ENCODE measurements at places on chromosomes 5 and 9.

DNA sequence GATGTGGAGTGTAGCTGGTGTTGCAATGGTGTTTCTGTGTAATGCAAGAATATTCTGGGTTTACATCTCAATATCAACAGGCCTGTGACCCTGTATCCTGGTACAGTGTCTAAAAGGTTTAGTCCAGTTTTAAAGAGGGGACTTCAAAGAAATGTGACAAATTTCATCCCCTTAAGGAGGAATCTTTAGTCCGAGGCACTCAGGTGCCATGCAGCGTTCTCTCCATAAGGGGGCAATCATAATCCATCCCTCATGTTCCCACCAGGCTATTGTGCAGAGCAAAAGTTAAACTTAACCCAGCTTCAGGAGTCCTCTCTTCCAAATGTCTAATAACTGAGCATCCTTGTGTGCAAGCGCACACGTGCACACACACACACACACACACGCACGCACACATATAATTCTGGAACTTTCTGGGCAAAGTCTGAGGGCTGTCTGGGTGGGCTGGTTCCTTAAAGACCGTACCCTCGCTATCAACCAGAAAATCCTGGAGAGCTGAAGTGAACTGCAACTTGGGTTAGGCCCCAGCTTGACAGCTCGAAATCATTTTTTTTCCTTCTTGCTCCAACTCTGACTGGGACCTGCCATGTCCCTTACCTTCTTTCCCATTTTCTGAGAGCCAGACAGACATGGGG is 46.0 kb downstream of the CRB2 start:
- no peak for DNase-seq

DNA sequence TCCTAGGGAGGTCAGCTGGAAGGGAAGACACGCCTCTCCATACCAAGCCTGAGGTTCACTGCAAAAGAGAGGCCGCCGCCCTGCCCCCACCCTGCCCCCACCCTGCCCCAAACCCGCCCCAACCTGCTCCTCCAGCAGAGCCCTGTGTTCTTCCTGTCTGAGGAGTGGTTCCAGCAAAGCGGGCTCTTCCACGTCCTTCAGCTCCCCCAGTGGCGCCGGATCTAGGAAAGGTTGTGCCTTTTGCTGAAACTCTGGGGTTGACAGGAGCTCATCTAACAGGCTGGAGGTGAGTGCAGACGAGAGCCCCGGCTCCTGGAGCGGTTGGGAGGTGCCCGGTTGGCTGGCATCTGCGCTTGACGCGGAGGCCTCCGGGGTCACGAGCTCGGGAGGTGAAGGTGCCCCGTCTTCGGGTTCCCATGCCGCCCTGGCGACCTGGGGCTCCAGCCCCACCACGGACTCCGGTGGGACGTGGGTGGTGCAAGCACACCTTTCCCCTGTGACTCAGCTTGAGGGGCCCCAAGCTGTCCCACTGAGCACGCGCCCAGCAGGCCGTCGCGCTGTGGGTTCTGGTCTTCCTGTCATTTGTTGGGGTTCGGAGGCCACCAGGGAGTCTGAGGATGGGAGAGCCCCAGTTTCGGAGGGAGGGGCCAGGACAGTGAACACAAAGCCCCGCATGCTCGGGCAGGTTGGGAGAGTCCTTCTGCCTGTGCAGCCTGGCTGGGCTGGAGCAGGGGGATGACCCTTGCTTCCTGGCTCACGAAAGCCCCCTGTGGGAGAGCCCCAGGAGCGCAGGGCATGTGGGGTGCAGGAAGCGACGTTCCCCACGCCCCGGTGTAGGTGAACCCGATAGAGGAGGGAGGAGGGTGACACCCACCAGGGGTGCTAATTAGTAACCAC is 1467.1 kb downstream of the FOXD4L5 start:
- DNase-seq: peak; percentile 42

GRCh38 chr5:147892696-147893296 is 13.5 kb downstream of the C5orf46 start:
- DNase-seq: no peak

DNA sequence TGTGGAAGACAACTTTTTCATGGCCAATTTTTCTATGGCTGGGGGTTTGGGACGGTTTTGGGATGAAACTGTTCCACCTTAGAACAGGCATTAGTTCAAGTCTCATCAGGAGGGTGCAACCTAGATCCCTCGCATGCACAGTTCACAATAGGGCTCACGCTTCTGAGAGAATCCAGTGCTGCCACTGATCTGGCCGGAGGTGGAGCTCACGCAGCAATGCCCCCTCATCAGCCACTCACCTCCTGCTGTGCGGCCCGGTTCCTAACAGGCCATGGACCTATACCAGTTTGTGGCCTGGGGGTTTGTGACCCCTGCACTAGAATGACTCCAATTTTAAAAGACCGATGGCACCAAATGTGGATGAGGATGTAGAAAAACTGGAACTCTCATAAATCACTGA is 127.2 kb upstream of the IER5L start:
- no peak for DNase-seq

DNA sequence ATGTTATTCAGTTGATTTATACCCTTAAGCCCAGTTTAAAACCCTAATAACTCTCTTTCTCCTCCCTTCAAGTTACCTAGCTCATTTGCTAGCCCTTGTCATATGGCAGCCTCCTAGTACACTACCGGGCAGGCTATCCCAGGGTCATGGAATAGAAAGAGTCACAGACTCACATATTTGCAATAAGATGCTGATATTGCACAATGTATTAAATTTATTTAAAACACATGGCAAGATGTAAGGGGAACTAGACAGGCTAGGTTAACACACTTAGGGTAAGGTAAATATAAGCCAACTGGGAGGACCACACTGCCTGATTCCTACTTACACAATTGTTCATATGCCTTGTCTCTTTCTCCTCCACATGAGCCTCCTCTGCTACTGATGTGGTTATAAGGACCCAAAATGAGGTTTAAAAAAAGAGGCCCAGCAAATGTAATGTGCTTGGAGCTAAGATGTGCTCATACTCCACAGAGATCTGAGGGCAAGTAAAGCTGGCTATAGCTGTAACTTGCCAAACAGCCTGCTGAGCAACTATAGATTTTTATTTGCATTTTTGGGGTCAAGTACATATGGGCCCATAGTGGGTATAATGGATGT is 130.0 kb downstream of the ENC1 start:
- DNase-seq: no peak

GRCh38 chr9:123881604-123882003 is 48.3 kb downstream of the DENND1A start:
- DNase-seq: no peak

- DNase-seq: no peak
Observed at GRCh38 chr5:155540000-155540595, 526.5 kb downstream of the KIF4B start.

DNA sequence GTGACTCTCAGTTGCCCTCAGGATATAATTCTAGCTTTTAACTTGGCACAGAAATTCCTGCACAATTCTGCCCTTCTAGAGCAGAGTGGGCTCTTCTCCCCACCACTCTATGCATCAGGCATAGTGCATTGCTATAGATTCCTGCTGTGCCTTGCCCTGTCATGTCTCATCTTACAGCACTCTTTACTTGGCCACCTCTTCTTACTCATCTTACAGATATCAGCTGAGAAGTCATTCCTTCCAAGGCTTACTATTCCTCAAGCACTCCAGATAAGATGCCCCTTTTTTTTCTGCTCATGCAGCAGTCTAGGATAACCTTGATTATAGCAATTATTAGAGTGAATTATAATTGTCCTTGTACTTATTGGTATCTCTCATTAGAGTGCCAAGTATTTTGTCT is 5.6 kb downstream of the FAM221B start:
- no peak for DNase-seq

- no peak for DNase-seq
Observed at GRCh38 chr9:113715086-113715485, 161.0 kb upstream of the ZNF618 start.

- no peak for DNase-seq
Observed at GRCh38 chr9:108430655-108431054, 425.1 kb downstream of the ACTL7B start.

- DNase-seq: no peak
Observed at GRCh38 chr9:116476935-116477381, 210.1 kb upstream of the TRIM32 start.

- no peak for DNase-seq
Observed at GRCh38 chr9:35374910-35375309, 115.0 kb upstream of the RUSC2 start.

- DNase-seq: no peak
Observed at GRCh38 chr5:6729386-6730310, 16.4 kb downstream of the TENT4A start.

DNA sequence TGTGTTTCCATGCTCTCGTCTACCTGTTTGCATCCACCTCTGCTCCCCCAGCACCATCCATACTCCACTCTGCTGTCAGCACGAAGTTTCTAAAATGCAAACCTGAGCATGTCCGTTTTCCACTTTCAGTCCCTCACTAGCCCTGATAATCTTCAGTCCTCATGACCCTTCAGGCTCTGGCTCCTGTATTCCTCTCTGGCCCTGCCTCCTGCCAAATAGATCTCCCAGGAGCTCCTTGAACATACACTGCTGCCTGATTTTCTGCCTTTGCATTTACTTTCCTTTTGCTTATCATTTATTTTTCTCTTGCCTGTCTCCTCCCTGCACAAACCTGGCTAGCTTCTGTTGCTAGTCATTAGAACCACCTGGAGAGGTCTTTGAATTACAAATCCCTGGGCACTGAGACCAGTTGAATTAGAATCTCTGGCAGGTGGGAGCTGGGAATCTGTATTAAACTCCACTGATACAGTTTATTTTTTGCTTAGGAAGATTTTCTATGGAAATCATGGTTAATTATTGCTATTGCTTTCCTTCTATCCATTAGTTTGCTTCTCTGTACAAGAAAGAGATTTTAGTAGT is 18.5 kb downstream of the ARHGEF28 start:
- DNase-seq: no peak

DNA sequence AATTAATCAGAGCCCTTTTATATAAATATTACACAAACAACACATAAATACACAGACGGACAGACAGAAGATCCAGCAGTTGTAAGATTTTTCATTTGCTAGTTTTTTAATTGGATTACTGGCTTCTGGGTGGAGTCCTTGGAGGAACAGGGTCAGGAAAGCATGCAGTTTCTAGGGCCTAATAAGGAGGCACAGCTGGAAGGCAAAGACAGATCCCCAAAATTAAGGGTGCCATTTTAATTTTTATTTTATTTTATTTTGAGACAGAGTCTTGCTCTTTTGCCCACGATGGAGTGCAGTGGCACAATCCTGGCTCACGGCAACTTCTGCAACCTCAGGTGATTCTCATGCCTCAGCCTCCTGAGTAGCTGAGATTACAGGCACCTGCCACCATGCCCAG is 49.5 kb downstream of the PTGS1 start:
- no peak for DNase-seq

- no peak for DNase-seq
Observed at GRCh38 chr5:16869821-16870796, 66.0 kb downstream of the MYO10 start.

DNA sequence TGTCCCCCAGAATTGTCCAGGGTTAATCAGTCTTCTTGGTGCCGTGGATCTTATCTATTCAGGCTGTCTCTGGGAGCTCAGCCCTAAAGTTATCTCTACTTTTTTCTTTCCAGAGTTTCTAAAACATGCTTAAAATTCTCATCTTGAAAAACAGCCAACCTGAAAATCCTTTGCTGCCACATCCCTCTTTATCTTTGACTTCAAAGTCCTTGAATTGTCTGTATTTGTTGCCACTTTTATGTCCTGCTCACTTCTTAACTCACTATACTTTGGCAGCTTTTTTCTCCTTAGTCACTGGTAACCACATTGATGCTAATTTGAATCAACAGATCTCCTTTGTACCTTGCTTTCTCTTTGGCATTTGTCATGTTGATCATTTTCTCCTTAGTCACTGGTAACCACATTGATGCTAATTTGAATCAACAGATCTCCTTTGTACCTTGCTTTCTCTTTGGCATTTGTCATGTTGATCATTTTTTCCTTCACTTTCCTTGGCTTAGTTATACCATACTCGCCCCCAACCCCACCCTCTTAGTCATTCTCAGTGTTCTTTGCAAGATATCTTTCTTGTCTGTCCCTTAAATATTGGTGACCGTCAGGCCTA is 8.5 kb downstream of the DMXL1 start:
- no peak for DNase-seq

- no peak for DNase-seq
Observed at GRCh38 chr9:5492965-5493678, 17.2 kb upstream of the PDCD1LG2 start.

- no peak for DNase-seq
Observed at GRCh38 chr9:18726546-18726945, 252.6 kb downstream of the ADAMTSL1 start.

DNA sequence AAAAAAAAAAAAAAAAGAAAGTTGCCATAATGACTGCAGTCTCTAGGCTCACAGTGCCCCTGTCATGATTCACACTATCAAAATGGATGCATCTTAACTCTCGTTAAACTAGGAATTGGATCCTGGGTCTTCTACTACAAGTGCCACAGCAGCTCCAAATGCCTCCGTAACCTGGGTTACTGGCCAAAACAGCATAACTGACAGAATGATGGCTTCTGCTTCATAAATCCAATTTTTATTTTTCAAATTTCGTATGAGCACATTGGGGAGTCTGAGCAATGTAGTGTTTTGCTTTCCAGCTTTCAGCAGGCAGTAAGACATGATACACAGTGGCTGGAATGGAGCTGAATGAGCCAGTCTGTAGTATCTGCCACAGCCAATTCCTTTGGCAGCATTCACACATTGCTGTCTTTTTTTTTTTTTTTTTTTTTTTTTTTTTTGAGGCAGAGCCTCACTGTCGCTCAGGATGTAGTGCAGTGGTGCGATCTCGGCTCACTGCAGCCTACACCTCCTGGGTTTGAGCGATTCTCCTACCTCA is 36.0 kb upstream of the NPM1 start:
- no peak for DNase-seq

DNA sequence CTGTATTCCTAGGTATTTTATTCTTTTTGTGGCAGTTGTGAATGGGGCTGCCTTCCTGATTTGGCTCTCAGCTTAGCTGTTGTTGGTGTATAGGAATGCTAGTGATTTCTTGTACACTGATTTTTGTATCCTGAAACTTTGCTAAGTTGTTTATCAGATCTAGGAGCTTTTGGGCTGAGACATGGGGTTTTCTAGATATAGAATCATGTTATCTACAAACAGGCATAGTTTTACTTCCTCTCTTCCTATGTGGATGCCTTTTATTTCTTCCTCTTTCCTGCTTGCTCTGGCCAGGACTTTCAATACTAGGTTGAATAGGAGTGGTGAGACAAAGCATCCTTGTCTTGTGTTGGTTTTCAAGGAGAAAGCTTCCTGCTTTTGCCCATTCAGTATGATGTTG is 129.9 kb downstream of the DMXL1 start:
- DNase-seq: no peak

GRCh38 chr5:8906303-8906967 is 639.4 kb downstream of the SEMA5A start:
- DNase-seq: no peak

DNA sequence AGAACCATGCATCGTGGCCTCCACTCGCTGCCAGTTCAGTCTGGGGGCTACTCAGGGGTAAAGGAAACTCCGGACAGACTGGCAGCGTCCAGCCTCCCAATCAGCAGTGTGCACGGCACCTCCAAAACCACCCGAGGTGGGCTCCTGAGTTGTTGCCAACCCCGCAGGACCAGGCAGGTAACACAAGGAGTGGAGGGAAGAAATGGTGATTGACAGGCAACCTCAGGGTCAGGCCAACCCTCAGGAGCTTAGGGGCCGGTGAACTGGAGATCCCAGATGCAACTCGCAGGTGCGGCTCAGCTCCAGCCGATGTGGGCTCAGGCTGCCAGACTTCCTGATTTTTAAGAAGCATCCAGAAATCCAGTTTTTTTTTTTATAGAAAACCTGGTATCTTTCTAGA is 37.3 kb upstream of the AKNA start:
- DNase-seq: no peak
